ENCODE measurements at places on chromosomes 5 and 9.

DNA sequence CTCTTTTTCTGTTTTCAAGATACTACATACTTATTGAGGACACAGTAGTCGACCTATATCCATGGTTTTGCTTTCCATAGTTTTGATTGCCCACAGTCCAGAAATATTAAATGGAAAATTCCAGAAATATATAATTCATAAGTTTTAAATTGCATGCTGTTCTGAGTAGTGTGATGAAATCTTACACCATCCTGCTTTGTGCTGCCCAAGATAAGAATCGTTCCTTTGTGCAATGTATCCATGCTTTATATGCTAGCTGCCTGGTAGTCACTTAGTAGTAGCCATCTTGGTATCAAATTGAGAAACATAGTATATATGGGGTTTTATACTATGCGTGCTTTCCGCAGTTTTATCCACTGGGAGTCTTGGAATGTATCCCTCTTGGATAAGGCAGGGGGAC, 59.0 kb downstream of the CWC27 start:
- no peak for DNase-seq

- no peak for DNase-seq
Observed at GRCh38 chr9:4116071-4116581, 183.7 kb downstream of the GLIS3 start.

- DNase-seq = no peak
Observed at GRCh38 chr5:95083606-95084005, 201.3 kb downstream of the MCTP1 start.

GRCh38 chr5:163498886-163499285, 6.5 kb upstream of the MAT2B start:
- DNase-seq = no peak

DNA sequence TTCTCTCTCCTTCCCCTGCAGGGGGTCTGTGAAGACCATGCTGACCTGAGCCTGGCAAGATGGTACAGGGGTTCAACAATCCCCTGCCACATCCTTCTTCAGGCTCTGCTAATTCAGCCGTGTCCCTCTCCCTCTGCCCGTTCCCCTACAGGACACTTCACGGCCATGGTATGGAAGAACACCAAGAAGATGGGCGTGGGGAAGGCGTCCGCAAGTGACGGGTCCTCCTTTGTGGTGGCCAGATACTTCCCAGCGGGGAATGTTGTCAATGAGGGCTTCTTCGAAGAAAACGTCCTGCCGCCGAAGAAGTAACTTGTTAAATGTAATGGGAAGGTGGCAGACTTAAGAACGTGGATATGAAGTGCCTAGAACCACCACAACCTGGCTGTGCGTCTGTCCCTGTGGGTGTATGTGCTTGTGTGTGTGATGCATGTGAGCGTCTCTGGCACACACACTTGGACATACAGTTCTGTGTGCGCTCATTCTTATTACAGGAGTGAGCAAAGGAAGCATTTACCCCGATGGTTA, 6.9 kb upstream of the CCIN start:
- DNase-seq = no peak

- no peak for DNase-seq
Observed at GRCh38 chr9:36949466-36949865, 84.6 kb downstream of the PAX5 start.

GRCh38 chr9:126701813-126702140, 88.0 kb downstream of the LMX1B start:
- DNase-seq = no peak

DNA sequence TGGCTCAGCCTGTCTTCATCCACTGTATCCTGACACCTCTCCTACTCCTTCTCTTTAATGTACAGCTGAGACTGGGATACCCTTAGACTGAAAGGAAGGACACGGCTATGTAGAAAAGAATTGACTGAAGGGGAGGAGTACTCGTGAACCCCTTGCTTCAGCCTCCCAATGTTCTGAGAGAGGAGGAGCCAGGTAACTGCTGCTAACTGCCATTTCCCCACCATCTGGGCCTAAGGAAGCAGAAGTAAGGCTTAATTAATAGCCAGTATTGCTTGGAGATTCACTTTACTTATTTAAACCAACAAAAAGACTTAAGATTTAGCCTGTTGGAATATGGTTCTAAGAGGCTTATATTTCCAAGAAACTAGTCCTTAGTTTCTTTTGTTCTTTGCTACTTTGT, 18.8 kb upstream of the RGS3 start:
- DNase-seq = no peak

- DNase-seq = no peak
Observed at GRCh38 chr5:123157791-123158581, 68.9 kb downstream of the PRDM6 start.

GRCh38 chr9:77131399-77131798, 45.9 kb upstream of the VPS13A start:
- no peak for DNase-seq

DNA sequence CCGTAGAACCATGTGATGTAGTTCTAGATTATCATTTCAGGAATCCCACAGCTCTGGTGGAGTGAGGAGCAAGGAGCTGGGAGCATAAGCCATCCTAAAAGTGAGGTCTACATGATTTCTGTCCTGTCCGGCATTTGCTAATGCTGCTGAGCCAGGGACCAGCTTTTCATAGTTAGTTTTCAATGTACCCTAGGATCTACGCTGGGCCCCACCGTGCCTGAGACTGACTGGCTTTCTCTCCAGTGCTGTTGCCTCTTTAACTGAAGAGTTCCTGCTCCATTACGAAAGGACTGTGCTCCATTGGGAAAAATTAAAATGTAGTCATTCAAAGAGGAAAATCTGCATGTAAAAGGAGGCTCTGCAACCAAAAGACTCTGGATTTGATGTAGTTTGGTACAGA, 634.8 kb downstream of the DMRTA1 start:
- DNase-seq = no peak

DNA sequence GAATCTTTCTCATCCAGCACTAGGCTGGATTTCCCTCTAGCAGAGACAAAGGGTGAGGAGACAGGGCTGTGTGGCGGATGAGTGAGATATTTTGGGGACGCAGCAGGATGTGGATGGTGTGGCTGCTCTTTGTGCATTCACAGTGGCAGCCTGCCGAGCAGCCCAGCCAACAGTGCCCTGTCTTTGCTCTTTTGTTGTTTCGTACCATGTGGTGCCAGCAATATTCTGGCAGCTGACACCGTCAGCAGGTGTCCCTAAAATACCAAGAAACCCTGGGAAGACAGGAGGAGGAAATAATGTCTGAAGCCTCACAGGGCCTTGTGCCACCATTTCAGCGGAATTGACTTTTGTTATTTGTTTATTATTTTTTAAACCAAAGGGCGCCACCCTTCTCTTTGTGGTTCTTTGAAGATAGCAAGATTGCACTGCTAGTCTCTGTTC, 141.4 kb downstream of the CCDC192 start:
- DNase-seq = no peak

DNA sequence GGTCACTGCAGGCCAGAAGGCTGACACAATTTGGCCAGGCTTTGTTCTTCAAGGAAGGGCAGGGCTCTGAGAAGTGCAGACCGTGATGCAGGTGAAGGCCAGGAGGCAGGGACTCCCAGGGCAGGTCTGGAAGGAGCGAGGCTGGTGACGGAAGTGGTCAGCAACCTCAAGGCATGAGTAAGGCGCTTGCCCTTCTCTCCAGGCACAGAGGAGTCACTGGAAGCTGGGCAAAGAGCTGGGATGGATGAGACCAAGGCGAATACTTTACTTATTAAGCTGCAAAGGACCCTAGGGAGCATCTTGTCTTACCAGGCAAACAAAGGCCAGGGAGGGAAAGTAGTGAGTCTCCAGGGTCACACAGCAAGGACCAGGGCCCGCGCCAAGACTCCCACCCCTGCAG, 18.6 kb downstream of the IRF1 start:
- no peak for DNase-seq

DNA sequence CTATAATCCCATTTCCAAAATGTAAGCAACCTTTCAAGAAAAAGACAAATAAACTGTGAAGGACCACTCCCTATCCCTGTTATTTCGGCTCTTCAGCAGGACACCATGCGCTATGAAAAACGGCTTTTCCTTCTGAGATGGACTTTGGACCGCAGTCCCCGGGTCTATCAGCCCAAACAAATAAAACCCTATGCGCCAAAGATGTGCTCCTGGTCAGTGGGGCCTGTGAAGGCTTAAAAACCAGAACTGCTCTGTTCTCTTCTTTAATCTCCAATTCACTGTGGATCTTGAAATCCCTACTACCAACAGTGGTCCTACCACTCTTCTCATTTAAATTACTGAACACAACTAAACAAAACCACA, 33.3 kb downstream of the RAPGEF1 start:
- no peak for DNase-seq

DNA sequence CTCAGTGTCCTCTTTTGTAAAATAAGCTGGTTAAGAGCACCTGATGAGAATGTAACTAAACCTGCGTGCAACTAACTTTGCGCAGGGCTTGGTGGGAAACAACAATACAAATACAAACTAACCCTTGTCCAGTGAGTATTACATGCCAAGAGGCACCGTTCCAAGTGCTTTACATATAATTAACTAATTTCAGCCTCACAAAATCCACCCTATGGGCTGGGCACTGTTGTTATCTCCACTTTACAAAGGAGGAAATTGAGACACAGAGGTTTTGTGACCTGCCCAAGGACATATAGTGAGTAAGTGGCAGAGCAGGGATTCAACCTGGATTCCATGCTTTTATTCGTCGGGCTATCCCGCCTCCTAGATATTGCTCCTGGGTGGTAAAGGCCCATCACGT, 26.2 kb upstream of the TNIP1 start:
- DNase-seq = no peak
